ENCODE measurements at places on chromosomes 7 and 10.
A peak's percentile ranks its signal among the peaks of the same experiment; 100 is the strongest.

DNA sequence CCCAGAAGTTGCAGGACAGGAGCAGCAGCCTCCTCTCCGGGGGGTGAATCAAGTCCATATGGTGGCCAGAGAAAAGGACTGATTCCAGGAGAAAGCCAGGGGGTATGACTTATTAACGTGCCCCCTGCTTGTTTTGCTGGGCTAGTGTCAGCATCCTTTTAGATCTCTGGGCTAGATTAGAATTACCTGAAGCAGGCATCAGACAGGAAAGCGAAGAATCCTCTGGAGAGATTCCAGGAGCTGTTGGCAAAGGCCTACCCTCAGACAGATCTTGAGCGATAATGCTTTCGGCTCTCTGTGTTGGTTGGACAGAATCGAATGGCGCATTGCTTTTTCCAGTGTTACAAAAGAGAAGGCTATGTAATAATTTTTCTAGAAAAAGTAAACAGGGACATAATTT is 164.0 kb upstream of the GLI3 start:
- peak; percentile 34 for DNase-seq

DNA sequence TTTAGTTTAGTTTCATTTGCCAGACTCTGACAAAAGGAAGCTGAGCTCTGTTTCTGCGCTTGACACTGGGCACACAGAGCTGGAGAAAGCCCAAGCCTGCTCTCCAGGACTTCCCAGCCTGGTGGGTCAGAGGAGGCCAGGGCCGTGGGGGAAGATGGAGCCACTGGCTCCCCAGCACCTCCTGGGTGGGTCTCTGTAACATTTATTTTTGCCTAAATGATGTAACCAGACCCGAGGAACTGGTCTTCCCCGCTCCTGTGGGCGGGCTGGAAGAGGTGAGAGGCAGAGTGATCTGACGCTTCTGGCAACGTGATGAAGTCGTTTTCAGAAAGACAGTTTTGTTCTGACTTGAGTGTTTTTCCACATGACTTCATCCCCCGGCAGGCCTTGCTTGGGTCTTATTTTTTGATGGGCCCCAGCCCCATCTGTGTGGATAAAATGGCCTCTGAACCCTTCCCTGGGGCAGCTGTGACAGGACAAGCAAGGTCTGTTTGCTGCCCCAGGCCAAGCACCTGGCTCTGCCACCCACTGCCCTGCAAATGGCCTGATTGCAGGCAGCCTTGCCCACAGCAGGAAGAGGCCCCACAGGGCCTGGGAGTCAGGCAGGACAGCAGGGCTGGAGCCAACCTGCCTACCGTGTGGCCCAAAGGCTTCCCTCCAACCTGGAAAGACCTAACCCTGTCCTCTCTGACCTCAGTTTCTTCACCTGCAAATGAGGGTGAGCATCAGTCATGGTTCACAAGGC is 304.9 kb upstream of the ZMIZ1 start:
- peak; percentile 66 for DNase-seq

DNA sequence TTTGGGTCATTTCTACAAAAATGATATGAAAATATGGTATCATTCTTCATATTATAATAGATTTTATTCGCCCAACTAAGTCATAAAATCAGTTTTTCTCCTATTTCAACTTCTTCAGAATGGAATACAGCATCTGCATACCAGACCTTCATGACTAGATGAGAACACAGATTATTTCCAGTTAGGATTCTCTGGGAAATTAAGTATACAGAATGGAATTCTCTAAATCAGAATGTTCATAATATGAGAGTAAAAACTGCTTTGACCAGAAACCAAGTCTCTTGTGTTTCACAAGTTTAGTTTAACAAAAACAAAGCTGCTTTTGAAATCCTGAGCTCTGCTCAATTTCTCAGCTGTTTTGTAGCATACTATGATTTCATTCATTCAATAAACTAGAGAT is 160.3 kb upstream of the SEMA3A start:
- no peak for DNase-seq

DNA sequence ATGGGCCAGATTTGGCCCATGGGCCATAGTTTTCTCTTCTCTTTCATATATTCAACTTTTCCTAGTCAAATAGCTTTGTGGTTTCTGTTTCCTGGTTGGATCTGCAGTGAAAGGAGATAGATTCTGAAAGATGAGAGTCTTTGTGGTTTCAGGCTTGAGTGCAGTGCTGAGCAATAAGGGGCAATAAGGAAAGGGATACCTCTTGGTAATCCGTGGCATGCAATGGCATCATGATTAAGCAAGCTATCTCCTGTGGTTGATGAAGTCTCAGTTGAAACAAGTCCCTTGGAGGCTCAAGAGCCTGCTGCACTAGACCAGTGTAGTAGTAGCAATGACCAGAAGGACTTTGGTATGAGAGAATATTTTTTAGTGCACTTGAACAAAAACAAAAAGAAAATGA is 187.7 kb upstream of the CNTNAP2 start:
- no peak for DNase-seq

DNA sequence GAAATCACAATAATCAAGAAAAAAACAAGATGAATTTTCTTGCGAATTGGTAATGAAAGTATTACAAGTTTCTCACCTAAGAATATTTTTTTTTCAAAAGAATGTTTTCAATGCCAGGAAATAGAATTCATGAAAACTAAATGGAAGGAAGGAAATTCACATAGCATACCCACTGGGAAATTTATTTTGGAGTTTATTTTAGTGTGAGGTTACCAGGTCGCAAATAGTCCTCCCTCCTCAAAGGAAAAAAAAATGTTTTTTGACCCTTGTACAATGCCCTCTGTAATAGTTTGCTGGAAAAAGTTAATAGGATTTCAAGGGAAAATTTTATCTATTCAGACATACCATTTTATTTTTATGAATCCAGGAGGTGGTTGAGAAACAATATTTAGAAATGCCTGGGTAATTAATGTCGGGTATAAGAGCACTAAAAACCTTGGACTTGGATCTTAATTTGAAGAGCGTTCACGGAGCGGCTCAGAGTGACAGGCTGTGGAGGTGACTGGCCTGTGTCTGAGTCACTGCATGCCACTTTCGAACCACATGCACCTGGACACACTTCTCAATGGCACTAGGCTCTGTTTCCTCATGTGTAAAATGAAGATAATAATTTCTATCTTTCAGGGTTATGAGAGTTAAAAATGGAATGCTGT is 28.2 kb downstream of the CUBN start:
- DNase-seq, result no peak

DNA sequence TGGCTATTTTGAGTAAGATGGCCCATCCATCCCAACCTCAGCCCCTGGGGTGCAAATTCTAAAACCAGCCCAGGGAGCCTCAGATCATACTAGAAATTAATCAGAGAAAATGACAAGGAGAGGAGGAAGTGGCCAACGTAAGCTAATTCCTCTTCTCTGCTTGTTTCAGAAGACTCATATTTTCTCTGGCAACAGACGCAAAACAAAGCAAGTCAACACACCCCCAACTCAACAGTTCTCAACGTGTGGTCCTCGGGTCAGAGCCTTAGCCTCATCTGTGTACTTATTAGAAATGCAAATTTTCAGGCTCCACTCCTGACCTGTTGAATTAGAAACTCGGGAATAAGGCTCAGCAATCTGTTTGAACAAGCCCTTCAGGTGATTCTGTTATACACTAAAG is 413.9 kb upstream of the AUTS2 start:
- no peak for DNase-seq

DNA sequence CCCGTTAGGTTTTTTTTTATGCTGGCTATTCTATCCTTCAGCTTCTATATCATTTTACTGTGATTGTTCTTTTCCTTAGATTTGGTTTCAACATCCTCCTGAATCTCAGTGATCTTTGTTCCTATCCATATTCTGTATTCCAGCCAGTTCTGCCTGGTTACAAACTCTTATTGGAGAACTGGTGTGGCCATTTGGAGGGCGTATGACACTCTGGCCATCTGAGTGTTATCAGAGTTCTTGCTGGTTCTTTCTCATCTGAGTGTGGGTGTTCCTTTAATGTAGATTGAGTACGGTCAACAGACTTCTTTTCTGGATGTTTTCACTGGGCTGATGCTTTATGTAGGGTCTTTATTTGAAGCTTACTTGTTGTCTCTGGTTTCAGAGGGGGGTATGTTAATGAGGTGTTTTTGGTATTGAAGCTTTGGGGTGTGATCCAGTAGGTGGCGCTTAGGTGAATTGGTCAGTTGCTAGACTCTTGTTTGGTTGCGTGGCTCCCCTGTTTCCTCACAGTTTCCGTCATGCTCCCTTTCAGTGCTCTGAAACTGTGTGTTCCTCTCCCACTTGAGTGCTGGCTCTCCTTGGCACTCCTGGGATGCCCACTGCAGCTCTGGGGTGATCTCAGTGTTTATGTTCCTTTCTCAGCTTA is 80.7 kb downstream of the FANK1 start:
- no peak for DNase-seq

DNA sequence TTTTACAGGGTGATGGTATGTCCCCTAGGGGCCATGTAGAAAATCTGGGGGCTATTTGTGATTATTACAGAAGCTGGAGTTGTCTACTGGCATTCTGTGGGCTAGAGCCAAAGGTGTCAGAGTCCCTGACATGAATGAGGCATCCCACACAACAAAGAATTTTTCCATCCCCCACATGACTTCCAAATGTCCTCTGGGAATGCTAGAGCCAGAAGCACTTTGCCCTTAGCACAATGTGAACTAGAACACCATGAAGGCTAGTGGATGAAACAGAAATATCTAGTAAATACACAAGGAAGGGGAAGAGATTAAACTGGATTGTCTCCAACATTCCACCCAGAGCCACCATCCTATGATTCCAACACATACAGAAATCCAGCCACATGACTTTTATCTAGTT is 46.9 kb downstream of the FAM13C start:
- no peak for DNase-seq

- no peak for DNase-seq
Observed at GRCh38 chr10:73819513-73820093, 8.2 kb upstream of the NDST2 start.

DNA sequence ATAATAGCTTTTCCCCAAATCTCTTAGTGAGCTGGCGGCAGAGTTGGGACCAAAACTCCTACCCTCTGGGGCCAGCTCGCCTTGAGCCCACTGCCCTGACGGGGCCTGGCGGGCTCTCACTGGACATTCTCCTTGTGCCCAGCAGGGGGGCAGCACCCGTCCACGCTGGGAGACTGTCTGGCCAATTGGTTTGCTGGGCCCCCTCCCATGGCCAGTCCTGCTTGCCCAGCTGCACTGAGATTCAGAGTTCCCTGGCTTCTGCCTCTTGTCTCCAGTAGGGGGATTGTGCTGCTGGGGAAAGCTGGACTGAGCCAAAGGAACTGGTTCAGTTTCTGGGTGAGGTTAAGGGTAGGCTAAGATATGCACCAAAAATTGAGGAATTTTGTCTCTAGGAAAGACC is 59.8 kb downstream of the RAMP3 start:
- no peak for DNase-seq

GRCh38 chr10:68550747-68551411 is 9.3 kb upstream of the TET1 start:
- peak; percentile 90 for DNase-seq

- no peak for DNase-seq
Observed at GRCh38 chr10:104711302-104711721, 70.2 kb downstream of the SORCS3 start.

- DNase-seq, result no peak
Observed at GRCh38 chr7:3899559-3899991, 598.5 kb downstream of the SDK1 start.

- no peak for DNase-seq
Observed at GRCh38 chr7:158150234-158150633, 437.4 kb downstream of the PTPRN2 start.

GRCh38 chr10:117757086-117757720 is 214.7 kb downstream of the EMX2 start:
- peak; percentile 22 for DNase-seq

DNA sequence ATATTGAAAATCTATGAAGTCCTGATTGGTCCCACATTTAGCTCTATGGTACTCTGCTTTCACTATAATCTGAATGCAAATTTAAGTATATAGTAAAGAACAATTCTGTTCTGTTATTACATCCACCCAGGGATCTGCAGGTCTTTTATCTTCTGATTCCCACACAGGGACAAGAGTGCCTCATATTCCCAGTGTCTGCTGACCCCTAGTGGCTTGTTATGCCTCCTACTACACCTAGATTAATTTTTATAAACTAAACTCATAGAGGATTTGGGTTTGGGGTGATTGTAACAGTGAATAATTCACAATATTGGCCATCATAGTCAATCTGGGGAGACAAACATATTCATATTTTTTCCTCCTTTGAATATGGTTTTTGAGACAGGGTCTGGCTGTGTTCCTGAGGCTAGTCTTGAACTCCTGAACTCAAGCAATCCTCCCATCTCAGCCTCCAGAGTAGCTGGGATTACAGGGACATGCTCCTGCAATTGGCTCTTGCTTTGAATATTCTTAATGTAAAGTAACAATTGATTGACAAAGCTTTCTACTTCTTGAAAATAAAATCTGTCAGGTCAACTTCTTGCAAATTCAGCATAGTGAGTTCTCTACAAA is 282.1 kb downstream of the KCND2 start:
- DNase-seq, result peak; percentile 82

- DNase-seq, result no peak
Observed at GRCh38 chr7:132117181-132117580, 459.1 kb downstream of the PLXNA4 start.

DNA sequence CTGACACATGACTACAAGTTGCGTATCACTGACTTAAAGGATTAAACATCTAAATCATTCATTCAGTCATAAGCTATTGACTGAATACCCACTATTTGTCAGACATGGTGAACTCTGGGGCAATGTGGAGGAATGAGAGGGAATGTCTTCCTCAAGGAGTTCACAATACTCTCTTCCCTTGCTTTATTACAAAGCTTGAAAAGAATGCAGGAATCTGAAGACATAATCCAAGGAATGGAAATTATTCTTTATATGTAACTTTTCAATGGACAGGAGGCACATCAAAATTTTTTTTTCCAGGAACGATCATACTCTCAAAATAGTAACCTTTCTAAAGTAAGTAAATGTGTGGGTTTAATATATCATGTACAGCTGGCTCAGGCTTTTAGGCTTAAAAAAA is 111.9 kb downstream of the ATXN7L1 start:
- DNase-seq, result no peak

GRCh38 chr7:150962553-150963399 is 15.3 kb downstream of the KCNH2 start:
- peak; percentile 84 for DNase-seq

- no peak for DNase-seq
Observed at GRCh38 chr7:73452999-73453635, 19.5 kb downstream of the FZD9 start.

DNA sequence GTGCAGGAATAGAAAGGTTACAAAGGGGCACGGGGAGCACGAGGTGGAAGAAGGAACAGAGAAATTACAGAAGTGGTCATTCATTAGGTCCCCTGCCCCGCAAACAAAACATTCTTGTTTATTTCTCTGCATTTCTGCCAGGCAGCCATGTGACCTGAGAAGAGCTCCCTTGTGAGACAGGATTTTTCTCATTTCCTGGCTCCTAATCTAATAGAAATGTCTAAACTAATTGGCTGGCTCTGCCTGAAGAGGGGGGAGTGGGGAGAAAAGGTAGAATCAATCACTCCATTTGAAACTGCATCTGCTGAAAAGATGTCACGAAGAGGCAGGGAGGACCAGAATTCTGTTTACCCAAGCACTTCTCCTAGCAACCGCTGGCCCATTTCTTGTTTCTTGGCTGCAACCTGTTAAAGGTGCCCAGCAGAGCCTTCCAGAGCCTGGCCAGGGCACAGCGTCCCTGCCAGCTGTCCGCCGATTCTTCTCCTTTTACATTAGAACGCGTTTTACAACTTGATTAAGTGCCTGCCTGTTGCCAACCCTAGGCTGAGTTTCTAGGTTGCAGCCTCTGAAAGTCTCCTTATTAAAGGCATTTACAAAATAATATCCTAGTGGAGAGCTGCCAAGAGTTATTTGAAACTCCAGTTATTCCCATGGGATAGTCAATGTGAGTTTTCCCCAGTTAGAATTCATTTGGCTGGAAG is 1227.6 kb downstream of the TYW1 start:
- peak; percentile 50 for DNase-seq

- peak; percentile 19 for DNase-seq
Observed at GRCh38 chr10:88428442-88428841, 154.7 kb downstream of the RNLS start.
